Spinal cord (tissue), 10 donors: ENCODE measurements at places on chromosomes 2 and 18. TPM values are rescaled to one million over a fixed set of nuclear protein-coding genes. Genes with fewer than 3 reads are reported as not detected.
A peak's percentile ranks its signal among the peaks of the same experiment; 100 is the strongest.

DNA sequence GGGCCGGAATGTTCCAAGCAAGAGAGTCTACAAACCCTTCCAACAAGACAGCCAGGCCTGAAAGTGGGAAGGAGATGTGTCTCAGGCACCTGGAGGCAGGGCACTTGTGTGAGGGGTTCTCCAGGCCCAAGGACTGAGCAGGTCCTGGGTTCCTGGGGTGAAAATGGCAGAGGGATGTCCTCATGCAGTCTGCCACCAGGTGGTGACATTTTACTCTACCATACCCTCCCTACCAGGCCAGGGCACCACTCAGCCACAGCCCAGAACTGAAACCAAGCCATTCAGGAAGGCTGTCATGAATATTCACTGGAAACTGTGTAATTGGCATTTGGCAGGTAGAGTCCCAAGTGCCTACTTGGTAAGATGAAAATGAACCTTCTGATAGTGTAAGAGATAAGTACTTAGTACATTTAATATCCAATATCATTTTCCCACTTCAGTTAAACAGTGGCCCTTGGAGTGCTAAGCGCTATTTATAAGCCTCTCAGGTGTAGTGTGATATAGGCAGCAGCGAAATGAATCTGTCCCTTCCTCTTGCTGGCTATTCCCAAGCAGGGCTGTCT lies 185.1 kb downstream of the MYO5B start:
- H3K36me3 ChIP-seq: no peaks in the 10 kb centered on the region
- no peaks in the 10 kb centered on the region for H3K4me1 ChIP-seq
- H3K27ac ChIP-seq: no peak overlapping the region
- no peak for DNase-seq

GRCh38 chr2:32783469-32783868 lies 155.6 kb downstream of the TTC27 start:
- no peaks in the 10 kb centered on the region for H3K36me3 ChIP-seq
- H3K27me3 ChIP-seq: no peaks in the 10 kb centered on the region
- no peak overlapping the region for H3K4me3 ChIP-seq
- no peaks in the 10 kb centered on the region for H3K4me1 ChIP-seq
- DNase-seq: no peak

DNA sequence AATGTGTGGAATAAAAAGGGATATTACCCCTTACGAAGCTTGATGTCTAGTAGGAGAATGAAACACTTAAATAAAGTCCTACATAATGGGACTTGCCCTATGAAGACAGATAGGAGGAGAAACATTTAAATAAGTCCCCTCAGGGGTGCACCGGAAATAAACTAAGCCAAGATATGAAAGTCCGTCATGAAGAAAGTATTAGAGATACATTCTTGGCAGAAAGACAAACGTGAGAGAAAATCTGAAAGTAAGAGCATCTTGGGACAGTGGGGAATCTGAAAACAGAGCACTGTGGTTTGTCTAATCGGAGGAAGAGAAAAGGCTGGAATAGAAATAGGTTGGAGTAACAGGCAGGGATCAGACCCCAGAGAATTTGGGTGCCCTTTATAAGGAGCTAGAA lies 516.9 kb upstream of the DSEL start:
- H3K36me3 ChIP-seq: no peaks in the 10 kb centered on the region
- DNase-seq: no peak
- H3K27ac ChIP-seq: no peak overlapping the region
- H3K4me1 ChIP-seq: no peaks in the 10 kb centered on the region

DNA sequence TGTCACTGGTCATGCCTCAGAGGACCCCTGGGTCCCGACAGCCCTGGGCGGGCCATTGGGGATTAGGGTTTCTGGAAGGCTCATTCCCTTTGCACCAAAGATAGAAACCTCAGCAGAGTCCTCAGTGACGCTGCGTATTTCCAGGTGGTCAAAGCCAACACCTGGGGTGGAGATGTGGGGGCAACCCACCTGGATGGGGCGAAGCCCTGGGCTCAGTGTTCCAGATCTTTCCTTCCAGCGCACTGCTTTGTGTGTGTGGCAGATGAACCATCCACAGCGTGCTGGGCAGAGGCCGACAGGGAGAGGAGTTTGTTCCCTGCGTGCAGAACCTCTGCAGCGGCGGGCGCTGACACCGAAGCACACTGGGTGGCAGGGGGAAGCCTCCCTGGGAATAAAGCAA lies 143.9 kb downstream of the CTIF start:
- DNase-seq: no peak
- H3K27me3 ChIP-seq: no peaks in the 10 kb centered on the region
- H3K4me1 ChIP-seq: peaks cover 41% of the 10 kb centered on the region
- H3K27ac ChIP-seq: no peak overlapping the region

GRCh38 chr2:169362894-169363559 lies 693 bp upstream of the LRP2 start:
- peak overlapping the region; percentile 53 for H3K4me3 ChIP-seq
- H3K27me3 ChIP-seq: peaks cover 28% of the 10 kb centered on the region
- no peaks in the 10 kb centered on the region for H3K36me3 ChIP-seq
- no peak overlapping the region for H3K27ac ChIP-seq
- DNase-seq: no peak
- H3K4me1 ChIP-seq: peaks cover 38% of the 10 kb centered on the region

- H3K36me3 ChIP-seq: no peaks in the 10 kb centered on the region
- DNase-seq: no peak
- H3K4me3 ChIP-seq: no peak overlapping the region
- H3K27ac ChIP-seq: no peak overlapping the region
Observed at GRCh38 chr2:206979922-206980321, 40.6 kb downstream of the CPO start.

Gene CHRNA1
- 0.22 TPM for total RNA-seq

Gene PRLH
- not detected for total RNA-seq

- no peak overlapping the region for H3K4me3 ChIP-seq
- no peaks in the 10 kb centered on the region for H3K4me1 ChIP-seq
- H3K27ac ChIP-seq: no peak overlapping the region
- no peak for DNase-seq
- no peaks in the 10 kb centered on the region for H3K27me3 ChIP-seq
Observed at GRCh38 chr2:105582952-105583660, 161.6 kb upstream of the NCK2 start.

GRCh38 chr18:69948919-69949537 lies 1.4 kb upstream of the CD226 start:
- H3K36me3 ChIP-seq: no peaks in the 10 kb centered on the region
- H3K27me3 ChIP-seq: no peaks in the 10 kb centered on the region
- no peaks in the 10 kb centered on the region for H3K4me1 ChIP-seq
- no peak overlapping the region for H3K4me3 ChIP-seq

GRCh38 chr2:71500426-71501079 lies 47.2 kb downstream of the DYSF start:
- no peaks in the 10 kb centered on the region for H3K27me3 ChIP-seq
- H3K36me3 ChIP-seq: no peaks in the 10 kb centered on the region
- H3K27ac ChIP-seq: peak overlapping the region; percentile 52
- H3K4me1 ChIP-seq: peaks cover 29% of the 10 kb centered on the region

- no peak overlapping the region for H3K4me3 ChIP-seq
- DNase-seq: no peak
- no peaks in the 10 kb centered on the region for H3K27me3 ChIP-seq
- H3K36me3 ChIP-seq: no peaks in the 10 kb centered on the region
- H3K27ac ChIP-seq: no peak overlapping the region
- no peaks in the 10 kb centered on the region for H3K4me1 ChIP-seq
Observed at GRCh38 chr2:37367984-37368383, 23.6 kb downstream of the QPCT start.

DNA sequence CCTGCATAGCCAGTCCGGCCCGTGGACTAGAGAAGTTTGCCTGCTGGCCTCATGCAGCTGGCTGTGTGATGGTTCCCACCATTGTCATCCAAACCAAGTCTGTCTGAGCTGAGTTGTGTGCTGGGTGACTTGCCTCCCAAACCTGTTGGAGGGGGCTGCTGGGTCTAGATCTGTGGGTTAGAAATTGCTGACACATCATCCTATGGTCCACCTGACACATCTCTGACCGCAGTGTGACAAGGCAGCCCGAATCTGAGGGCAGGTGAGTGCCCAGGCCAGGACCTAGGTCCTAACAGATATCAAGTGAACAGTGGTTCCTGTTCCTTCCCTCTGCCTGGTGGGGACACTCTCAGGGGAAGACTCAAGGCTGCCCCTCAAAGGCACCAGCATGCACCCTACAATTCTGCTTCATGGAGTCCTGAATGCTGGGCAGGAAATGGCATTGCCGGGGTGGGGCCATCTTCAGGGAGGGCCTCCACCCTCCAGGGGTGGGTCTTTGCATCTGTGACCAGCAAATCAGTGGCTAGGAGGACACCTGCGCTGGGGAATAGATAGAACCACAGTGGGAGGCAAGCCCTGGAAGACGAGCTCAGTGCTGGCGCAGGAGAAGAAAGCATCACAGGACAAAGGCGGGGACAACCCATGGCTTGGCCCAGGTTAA lies 117.9 kb upstream of the ID2 start:
- H3K27me3 ChIP-seq: no peaks in the 10 kb centered on the region
- H3K4me3 ChIP-seq: no peak overlapping the region
- H3K27ac ChIP-seq: no peak overlapping the region
- peaks cover 22% of the 10 kb centered on the region for H3K4me1 ChIP-seq
- no peak for DNase-seq

DNA sequence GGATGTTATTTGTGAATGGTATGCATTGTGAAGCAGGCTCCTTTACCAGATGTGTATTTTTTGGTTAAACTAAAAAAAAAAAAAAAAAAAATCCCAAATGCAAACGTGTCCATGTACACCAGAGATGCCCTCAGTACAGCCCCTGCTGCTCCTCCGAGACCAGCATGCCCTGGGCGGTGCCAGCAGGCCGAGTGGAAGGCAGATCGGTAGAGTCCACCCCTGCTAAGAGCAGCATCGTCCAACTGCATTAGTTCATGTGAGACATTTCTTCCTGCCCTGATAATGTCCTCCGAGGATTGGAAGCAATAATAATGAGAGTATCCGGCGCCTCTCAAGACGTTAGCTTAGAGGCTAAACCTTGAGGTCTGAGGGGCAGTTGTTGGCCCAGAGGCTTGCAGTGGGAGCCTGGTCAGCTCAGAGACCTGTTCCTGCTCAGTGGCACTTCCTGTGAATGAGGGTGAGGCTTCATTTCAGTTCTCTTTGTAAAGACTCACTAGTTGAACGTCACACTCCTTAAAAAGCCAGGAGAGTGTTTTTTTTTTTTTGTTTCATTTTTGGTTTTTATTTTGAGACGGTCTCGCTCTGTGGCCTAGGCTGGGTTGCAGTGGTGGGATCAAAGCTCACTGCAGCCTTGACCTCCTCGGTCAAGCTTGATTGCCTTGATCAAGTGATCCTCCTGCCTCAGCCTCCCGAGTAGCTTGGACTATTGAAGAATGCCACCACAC lies 5.6 kb downstream of the SLC66A3 start:
- H3K36me3 ChIP-seq: peaks cover 13% of the 10 kb centered on the region
- H3K27me3 ChIP-seq: no peaks in the 10 kb centered on the region
- no peak overlapping the region for H3K4me3 ChIP-seq
- peaks cover 8% of the 10 kb centered on the region for H3K4me1 ChIP-seq
- DNase-seq: no peak
- H3K27ac ChIP-seq: no peak overlapping the region

GRCh38 chr2:85541753-85542457 lies 2.9 kb downstream of the MAT2A start:
- no peaks in the 10 kb centered on the region for H3K27me3 ChIP-seq
- peak overlapping the region; percentile 97 for H3K4me3 ChIP-seq
- H3K27ac ChIP-seq: no peak overlapping the region
- H3K36me3 ChIP-seq: peaks cover 26% of the 10 kb centered on the region
- DNase-seq: no peak
